ENCODE measurements at places on chromosomes 4 and X.
A peak's percentile ranks its signal among the peaks of the same experiment; 100 is the strongest.

- peak; percentile 76 for DNase-seq
These were observed 24.4 kb downstream of the TXK start for GRCh38 chr4:48109413-48110263.

- no peak for DNase-seq
These were observed 503.1 kb upstream of the LCORL start for GRCh38 chr4:18524667-18525066.

GRCh38 chr4:88531549-88531948 is 8.0 kb upstream of the PYURF start:
- no peak for DNase-seq

DNA sequence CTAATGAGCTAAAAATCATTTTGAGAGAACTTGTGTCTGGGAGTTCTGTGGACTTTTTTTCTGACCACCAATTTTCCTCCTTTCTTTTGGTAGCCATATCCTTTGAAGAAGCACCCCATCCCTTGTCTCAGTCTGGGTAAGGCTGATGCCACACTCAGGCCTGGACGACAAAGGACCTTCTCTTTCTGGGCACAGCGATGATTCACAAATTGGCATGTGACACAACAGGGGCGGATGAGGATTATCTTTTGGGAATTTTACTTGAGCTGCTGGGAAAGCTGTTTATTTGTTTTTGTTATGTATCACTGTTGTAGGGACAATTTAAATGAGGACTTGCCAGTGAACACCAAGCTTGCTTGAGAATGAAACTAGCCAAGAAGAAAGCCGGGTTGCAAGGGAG is 233.4 kb upstream of the HAND2 start:
- DNase-seq, result no peak

DNA sequence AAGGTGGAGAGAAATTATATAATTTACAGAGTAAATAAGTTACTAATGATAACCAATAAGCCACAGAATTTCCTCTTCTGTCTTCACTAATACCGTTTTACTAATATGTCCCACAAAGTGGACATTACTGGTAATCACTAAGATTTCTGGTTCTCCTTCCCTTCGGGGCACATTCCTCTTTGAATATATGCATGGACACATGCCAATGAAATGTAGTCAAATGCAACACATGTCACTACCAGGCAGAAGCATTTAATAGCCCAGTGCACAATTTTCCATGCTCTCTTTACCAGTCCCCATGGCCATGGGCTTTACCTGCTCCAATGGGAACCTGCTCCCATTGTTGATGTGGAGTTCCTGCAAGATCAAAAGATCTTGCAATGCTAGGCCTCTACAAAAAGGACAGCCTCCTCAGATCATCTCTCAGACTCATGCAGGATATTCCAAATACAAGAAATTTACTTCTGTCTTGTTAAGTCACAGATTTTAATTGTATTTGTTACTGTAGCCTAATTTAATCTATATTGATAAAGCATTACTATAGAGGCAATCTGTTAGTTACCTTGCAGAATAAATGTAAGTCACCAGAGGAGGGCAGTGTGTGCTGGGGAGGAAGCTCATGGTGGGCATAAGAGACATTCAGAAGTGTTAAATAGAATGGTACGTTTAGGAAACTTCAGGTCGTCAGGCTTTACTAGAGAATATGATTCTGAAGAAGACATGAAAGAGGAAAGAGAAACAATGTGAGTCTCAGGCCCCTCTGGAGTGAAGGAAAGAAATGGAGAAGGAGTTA is 37.1 kb upstream of the INPP4B start:
- DNase-seq, result peak; percentile 22

DNA sequence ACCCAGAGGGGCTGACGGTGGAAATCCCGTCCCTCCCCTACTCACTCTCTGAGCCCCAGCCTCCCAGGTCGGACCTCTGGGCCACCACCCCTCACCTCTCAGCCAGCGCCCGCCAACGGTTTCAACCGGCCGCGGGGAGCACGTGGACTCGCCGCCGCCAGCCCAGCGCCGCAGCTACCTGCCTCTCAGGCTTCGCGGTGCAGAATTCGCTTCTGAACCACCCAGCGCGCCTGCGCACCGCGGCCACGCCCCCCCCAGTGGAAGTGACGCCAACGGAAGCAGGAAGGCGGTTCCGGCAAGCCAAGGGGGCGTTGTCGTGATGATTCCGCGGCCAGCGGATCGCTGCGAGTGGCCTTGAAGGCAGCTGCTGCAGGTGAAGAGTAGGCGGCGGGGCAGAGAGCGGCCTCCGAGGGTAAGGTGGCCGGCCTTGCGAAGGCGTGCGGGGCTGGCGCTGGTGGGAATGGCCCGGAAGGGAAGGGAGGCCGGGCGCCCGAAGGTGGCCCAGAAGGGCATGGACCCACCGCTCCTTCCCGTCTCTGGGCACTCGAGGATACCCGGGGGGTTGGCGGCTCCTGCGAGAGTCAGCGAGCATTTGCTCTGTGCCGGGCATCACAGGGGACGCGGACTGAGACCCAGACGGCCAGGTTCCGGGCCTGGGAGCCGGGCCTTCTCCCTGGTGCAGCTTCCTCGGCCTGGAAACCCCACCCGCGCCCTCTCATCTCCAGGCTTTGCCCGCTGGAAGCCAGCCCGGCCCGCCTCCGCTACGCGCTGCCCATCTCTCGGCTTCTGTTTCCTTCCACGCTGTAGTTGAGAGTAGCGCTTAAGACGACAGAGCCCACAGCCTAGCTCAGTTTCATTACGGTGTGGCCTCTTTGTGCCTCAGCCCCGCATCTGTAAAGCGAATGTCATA is at the start of the genes LYAR and ZBTB49:
TSS of gene LYAR (minus strand) at position 214 of the 910 bp plus-strand sequence. CDS start 6,412 bp downstream, outside the sequence.
TSS of gene ZBTB49 (plus strand) at position 311 of the 910 bp plus-strand sequence. CDS start 9,695 bp downstream, outside the sequence.
- peak; percentile 94 for DNase-seq

DNA sequence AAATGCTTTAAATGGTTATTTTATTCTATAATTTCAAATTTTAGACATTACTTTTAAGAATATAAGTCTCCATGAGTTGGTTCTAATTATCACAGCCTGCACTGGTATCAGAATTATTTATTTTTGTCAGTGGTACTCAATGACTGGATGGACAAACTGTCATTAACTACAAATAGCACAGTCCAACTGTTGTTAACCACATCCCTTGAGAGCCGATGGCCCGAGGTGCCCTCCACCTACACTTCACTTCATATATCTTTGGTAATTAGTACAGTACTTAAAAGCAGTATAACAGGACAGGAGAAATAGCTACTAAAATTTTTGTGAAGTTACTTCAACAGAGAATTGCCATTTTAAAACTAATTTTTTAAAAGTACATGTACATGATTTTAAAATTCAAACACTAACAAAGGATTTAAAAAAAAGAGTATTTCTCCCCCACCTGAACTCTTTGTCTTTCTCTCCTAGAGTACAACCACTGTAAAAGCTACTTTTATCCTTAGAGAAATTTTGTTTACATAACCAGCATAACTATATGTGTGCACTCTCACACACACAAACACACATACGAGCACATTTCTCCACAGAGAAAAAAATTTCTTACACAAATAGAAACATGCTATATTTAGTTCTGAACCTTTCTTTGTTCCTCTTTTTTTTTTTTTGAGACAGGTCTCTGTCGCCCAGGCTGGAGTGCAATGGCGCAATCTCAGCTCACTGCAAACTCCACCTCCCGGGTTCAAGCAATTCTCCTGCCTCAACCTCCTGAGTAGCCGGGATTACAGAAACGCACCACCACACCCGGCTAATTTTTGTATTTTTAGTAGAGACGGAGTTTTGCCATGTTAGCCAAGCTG is 6.5 kb downstream of the TIFA start:
- peak; percentile 40 for DNase-seq

DNA sequence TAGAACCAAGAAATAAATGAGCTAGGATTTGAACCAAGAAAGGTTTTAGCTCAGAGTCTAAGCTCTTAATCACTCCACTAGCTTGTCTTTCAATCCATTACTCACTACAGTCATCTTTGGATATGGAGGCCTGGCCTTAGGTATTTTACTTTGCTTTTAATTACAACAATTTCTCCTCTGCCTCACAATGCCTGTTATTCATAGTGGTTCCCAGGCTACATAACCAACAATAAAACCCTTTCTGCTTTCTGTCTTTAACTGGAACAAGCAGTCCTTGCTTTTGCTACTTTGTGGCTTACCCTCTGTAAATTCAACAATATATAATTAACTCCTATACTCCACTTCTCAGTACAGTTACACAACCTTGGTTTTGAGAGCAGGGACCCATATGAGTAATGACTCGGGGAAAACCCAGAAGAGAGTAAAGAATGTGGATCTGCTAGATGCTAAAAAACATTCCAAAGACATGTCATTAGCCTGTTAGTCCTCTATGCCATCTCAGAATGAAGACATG is 94.7 kb upstream of the NAP1L5 start:
- no peak for DNase-seq

- DNase-seq, result no peak
These were observed 431.8 kb downstream of the BCOR start for GRCh38 chrX:39665830-39666518.

GRCh38 chr4:1321946-1322650 is 24.9 kb upstream of the UVSSA start:
- DNase-seq, result no peak

GRCh38 chr4:52199574-52200338 is 148.7 kb downstream of the SPATA18 start:
- no peak for DNase-seq

- no peak for DNase-seq
These were observed 61.1 kb downstream of the ATXN3L start for GRCh38 chrX:13258725-13259124.

DNA sequence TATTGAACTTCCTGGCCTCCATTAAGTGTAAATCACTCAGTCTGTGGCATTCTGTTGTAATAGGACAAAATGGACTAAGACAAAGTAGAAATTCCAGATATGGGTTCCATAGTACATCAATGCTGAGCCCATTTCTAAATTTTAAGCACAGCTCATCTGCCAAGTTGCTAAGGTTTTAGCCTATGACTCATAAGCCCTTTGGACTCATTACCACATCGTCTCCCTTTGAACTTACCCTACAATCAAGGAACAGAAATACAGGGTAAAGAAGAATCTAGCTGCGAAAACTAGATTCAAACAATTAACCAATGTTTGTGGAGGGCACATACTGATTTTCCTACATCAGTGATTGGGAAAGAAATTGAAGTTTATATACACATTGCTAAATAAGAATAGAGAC is 31.8 kb downstream of the NAA11 start:
- DNase-seq, result no peak

DNA sequence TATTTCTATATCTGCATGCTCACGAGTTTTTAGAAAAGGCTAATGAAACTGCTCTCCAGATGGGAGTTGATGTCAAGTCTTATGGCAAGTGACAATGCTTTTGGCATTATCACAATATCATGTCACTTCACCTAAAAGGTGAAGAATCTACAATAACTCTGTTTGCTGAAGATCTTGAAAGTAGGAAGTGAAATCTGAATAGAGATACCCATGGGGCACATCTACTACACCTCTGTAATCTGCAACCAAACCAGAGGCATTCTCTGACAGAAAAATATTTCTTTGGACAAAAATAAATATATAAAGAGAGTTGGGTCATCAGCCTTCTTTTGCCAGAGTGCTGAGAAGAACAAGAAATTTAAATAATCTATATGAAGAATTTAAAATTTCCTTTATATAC is 3.9 kb upstream of the VAMP7 start:
- no peak for DNase-seq

GRCh38 chr4:159103384-159103990 is 608 bp downstream of the RAPGEF2 start:
- DNase-seq, result peak; percentile 60

- no peak for DNase-seq
These were observed 38.5 kb downstream of the CHRNA9 start for GRCh38 chr4:40373636-40374035.

- DNase-seq, result no peak
These were observed 57.4 kb upstream of the MSN start for GRCh38 chrX:65610040-65610439.

- no peak for DNase-seq
These were observed 259.4 kb upstream of the DIAPH2 start for GRCh38 chrX:96425200-96425599.
